GM23248 (cell line): ENCODE measurements at places on chromosomes 5 and 9. TPM values are rescaled to one million over a fixed set of nuclear protein-coding genes. Genes with fewer than 3 reads are reported as not detected.

- no peak overlapping the region for H3K4me3 ChIP-seq
- no peaks in the 10 kb centered on the region for H3K4me1 ChIP-seq
- 0 out of 2 replicates have a peak, but pooled peaks cover under 1% of the 10 kb centered on the region for H3K27me3 ChIP-seq
- DNase-seq = peak; percentile 35
These were observed 1.3 kb downstream of the TNFSF15 start for GRCh38 chr9:114804505-114804904.

DNA sequence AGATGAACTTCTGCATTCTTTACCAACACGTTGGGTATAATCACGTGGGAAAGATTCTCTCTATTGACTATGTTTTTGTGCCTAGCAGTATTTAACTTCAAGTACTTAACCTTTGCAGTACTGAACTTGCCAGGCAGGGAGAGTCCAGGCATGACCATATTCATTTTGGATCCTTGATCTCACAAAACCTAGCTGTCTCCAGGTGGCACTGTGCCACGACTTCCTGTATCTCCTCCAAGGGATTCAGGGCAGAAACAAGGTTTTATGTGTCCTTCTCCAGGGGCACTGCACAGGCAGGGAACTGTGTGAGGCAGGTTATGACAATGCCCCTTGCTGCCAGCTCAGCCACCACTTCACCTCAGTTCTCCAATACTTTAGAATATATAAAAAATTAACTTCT, 11.7 kb upstream of the IFNA5 start:
- H3K4me1 ChIP-seq = no peaks in the 10 kb centered on the region
- H3K27me3 ChIP-seq = no peaks in the 10 kb centered on the region
- no peak overlapping the region for H3K4me3 ChIP-seq
- peaks cover 1% of the 10 kb centered on the region; the same call in 1 of the 2 replicates for H3K36me3 ChIP-seq

DNA sequence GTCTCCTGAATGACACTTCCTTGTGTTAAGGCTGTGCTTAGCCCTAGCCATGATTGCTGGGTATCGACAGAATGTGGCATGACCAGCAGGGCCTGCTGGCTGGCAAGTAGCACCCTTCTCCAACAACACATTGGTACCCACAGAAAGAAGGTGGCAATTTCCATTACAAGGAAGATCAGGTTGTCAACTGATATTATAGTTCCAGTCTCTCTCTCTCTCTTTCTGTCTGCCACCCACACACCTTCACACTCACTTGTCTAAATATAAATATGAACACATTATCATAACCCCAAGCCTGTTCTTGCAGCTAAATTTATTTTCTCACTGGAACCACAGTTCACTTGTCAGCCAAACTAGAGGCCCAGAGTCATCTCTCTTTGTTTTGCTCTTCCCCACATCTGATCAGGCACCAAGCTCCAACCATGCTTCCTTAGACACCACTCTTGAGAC, 408.1 kb upstream of the PIK3R1 start:
- no peak overlapping the region for H3K4me3 ChIP-seq
- no peaks in the 10 kb centered on the region for H3K36me3 ChIP-seq
- DNase-seq = no peak
- no peak overlapping the region for H3K27ac ChIP-seq

SLCO6A1 gene
- polyA plus RNA-seq = not detected in 2 replicates

GRCh38 chr9:100869326-100869725, 159.2 kb upstream of the PLPPR1 start:
- no peaks in the 10 kb centered on the region for H3K27me3 ChIP-seq
- H3K36me3 ChIP-seq = no peaks in the 10 kb centered on the region
- H3K27ac ChIP-seq = no peak overlapping the region
- no peaks in the 10 kb centered on the region for H3K4me1 ChIP-seq
- H3K4me3 ChIP-seq = no peak overlapping the region
- DNase-seq = no peak

DNA sequence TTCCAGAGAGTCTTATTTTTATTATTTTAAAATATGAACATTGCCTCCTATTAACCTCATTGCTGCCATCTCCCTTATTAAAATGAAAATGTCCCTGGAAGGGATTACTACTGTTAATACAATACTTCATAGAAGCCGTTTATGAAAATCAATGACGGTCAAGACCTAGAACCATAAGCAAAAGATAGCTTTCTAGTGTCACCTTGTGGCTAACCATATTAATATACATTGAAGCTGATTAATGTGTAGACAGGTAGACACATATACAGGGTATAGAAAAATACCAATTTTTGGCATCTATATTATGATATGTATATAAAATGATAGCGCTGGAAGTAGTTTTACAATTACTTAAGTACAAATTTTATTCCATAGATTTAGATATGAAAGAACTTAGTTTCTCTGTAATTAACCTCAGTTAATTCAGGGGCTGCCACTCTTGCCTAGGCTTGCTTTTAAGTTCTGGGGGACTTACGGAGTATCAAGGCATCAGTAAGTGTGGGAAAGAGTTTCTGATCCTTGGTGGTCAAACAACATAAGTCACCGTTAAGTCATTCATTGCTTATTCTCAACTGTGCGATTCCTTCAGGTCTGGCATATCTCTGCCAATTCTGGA, 2.5 kb upstream of the YTHDC2 start:
- no peaks in the 10 kb centered on the region for H3K27me3 ChIP-seq
- H3K4me1 ChIP-seq = peaks cover 14% of the 10 kb centered on the region
- DNase-seq = peak; percentile 66
- H3K27ac ChIP-seq = no peak overlapping the region
- no peaks in the 10 kb centered on the region for H3K36me3 ChIP-seq

DNA sequence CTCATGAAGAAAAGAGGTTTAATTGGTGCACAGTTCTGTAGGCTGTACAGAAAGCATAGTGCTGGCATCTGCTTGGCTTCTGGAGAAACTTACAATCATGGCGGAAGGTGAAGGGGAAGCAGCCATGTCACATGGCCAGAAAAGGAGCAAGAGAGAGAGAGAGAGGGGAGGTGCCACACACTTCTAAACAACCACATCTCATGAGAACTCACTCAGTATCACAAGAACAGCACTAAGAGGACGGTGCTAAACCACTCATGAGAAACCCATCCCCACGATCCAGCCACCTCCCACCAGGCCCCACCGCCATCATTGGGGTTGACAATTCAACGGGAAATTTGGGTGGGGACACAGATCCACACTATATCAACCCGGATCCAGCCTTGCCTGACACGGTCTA, 28.8 kb upstream of the IER5L start:
- no peaks in the 10 kb centered on the region for H3K27me3 ChIP-seq
- DNase-seq = no peak
- H3K4me1 ChIP-seq = no peaks in the 10 kb centered on the region
- H3K4me3 ChIP-seq = no peak overlapping the region
- H3K36me3 ChIP-seq = no peaks in the 10 kb centered on the region

GRCh38 chr5:155025895-155026294, 12.3 kb downstream of the KIF4B start:
- H3K36me3 ChIP-seq = no peaks in the 10 kb centered on the region
- no peaks in the 10 kb centered on the region for H3K27me3 ChIP-seq
- H3K4me3 ChIP-seq = no peak overlapping the region
- no peak overlapping the region for H3K27ac ChIP-seq

GRCh38 chr5:68542207-68542606, 326.7 kb downstream of the PIK3R1 start:
- peaks cover 20% of the 10 kb centered on the region for H3K4me1 ChIP-seq
- DNase-seq = peak; percentile 37
- no peaks in the 10 kb centered on the region for H3K36me3 ChIP-seq
- no peaks in the 10 kb centered on the region for H3K27me3 ChIP-seq
- no peak overlapping the region for H3K27ac ChIP-seq
- H3K4me3 ChIP-seq = no peak overlapping the region

DNA sequence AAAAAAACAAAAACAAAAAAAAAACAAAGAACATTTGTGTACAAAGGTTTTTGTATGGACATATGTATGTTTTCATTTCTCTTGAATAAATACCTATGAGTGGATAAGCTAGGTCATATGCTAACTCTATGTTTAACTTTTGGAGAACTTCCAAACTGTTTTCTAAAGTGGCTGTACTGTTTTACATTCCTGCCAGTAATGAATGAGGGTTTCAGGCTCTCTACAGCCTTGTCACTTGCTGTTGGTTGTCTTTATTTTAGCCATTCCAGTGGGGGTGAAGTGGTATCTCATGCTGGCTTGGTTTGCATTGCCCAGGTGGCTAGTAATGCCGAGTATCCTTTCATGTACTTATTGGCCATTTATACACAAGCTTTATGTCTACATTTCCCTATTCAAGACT, 9.1 kb upstream of the TRIO start:
- no peaks in the 10 kb centered on the region for H3K27me3 ChIP-seq
- H3K4me1 ChIP-seq = no peaks in the 10 kb centered on the region
- H3K27ac ChIP-seq = no peak overlapping the region
- H3K4me3 ChIP-seq = no peak overlapping the region
- H3K36me3 ChIP-seq = no peaks in the 10 kb centered on the region

ANAPC2 gene
- 12.0 and 13.6 TPM in 2 replicates for polyA plus RNA-seq

DNA sequence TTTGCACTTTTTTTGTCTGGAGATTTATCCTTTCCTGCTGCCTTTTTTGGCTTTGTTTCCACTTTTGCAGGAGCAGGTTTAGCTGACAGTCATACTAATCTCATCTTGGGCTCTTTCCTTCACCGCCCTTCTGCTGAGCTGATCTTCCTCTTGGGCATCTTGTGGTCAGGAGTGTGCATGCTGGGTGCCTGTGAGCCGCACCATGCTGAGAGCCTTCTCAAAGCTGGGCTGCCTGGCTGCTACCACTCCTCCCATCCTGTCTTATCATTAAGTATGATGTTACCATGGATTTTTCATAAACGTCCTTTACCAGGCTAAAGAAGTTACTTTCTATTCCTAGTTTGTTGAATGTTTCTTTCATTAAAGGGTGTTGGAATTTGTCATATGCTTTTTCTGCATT, 49.5 kb upstream of the MCCC2 start:
- DNase-seq = no peak
- H3K4me3 ChIP-seq = no peak overlapping the region
- H3K36me3 ChIP-seq = peaks cover 53% of the 10 kb centered on the region
- no peaks in the 10 kb centered on the region for H3K27me3 ChIP-seq
- H3K27ac ChIP-seq = no peak overlapping the region

DNA sequence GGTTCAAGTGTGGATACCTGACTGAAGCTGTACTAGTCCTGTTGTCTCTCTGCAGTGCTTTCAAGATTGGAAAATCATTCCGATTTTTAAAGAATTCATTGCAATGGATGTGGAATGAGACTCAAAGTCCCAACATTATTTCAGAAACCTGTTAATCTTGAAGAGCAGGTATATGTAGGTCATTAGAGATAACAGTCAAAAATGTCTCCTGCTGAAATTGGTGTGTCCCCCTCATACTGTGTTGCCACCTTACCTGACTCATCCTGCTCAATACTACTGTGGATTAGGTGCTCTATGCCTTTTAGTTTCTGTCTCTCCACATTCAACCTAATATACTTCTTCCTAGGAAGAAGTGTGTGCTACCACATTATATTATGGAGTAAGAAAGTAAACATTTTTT, 91.1 kb upstream of the NR3C1 start:
- peak overlapping the region; percentile 58 for H3K27ac ChIP-seq
- peaks cover 32% of the 10 kb centered on the region for H3K4me1 ChIP-seq
- no peak for DNase-seq

DNA sequence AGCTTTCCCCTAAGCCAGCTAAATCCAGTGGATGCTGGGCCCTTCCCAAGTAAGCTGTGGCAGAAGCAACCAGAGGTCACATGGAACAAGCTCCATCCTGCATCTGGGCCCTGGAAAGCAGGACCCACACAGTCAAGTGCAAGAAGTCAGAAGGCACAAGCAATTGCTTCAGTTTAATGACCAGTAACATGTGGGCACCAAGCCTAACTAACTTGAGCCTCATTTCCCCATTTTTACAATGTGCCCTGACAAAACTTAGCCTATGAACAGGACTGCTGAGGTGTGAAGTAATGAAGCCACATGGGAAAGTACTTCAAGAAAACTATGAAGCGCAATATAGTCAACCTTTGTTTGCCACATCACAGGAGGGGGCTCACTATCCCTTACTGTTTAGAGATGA, 90.5 kb downstream of the TLE1 start:
- no peaks in the 10 kb centered on the region for H3K36me3 ChIP-seq
- no peaks in the 10 kb centered on the region for H3K4me1 ChIP-seq
- no peak overlapping the region for H3K4me3 ChIP-seq
- H3K27me3 ChIP-seq = no peaks in the 10 kb centered on the region
- no peak overlapping the region for H3K27ac ChIP-seq

DNA sequence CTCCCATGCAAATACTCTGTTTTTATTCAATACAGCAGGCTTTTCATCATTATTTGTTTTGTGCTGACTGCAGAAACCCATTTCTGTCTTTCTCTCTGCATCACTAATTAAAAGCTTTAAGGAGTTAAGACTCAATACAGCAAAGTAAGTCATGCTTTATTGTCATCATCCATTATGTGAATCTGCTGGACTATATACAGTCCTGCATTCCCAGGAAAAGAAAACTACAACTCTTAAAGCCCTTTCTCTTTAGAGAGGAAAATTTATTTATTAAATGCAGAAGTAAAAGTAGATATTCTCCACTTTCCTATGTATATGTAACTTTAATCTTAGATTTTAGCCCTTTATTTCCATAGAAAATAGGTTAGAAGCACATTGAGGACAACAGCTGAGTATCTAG, 706.6 kb upstream of the RGMB start:
- H3K4me3 ChIP-seq = no peak overlapping the region
- no peak for DNase-seq
- no peak overlapping the region for H3K27ac ChIP-seq
- no peaks in the 10 kb centered on the region for H3K4me1 ChIP-seq
- no peaks in the 10 kb centered on the region for H3K36me3 ChIP-seq

DNA sequence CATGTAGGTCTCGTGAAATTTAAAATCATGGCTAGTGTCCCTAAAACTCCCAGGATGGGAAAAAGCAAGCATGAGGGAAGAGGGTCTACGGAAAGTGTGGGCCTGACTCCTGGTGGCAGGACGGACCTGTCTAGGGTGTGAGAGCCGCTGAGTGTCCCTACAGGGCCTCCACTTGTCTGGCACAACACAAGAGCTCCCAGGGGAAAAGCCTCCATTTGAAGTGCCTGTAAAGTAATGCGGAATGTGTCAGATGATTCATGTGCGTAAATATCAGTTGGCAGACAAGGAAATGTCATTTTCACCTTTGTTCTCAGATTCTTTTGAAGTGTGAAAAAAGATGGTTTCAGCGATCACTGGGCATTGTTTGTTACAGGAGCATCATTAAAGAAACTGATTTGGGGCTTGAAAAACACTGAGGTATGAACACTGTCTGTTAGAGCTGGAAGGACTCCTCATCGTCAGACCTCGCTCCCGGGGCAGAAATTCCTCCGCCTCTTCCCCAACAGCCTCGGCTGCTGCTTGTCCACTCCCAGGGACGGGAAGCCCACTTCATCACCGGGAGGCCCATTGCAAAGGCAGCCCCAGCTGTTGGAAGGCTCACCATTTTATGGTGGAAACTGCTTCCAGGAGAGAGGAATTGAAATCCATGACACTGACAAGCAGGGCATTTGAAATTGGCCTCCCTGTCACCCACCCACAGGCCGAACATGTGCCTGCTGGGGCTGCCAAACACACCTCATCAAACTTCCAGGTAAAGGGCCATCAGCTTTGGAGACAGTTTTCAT, 240.8 kb downstream of the FSTL4 start:
- no peak overlapping the region for H3K4me3 ChIP-seq
- H3K27ac ChIP-seq = no peak overlapping the region
- H3K4me1 ChIP-seq = no peaks in the 10 kb centered on the region
- H3K36me3 ChIP-seq = no peaks in the 10 kb centered on the region
- DNase-seq = no peak
